ENCODE measurements at places on chromosomes 5 and 9.

DNA sequence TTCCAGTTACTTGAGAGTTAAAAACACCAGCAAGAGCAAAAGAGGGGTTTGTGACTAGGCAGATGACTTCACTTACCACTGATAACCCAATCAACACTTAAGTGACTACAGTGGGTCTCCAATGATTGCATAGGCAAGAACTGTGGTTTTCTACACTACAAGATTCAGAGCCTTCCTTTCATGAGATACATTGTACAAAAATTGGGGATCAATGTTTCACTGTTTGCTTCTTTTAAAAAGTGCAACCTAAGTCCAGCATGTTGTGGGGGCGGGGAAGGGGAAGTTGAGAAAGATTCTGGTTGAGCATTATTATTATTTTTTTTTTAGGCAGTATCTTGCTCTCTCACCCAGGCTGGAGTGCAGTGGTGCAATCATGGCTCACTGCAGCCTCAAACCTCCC lies 3.6 kb downstream of the IQGAP2 start:
- no peak for DNase-seq

DNA sequence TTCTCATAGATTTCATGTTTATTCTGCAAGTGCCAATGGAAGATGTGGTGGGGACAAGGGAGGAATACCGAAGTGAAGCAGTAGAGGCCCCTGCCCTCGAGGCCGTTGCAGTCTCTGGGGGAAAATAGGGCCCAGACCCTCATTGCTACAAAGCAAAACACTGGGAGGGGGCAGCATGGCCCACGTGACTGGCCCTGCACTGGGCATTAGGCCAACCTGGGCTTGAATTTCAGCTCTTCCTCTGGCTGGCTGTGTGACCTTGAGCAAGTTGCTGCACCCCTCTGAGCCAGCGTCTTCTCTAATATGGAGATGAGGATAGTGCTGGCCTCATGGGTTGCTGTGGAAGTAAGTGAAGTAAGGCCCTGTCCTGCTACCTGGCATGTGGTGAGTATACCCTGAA lies 709 bp upstream of the SYNPO start:
- no peak for DNase-seq

DNA sequence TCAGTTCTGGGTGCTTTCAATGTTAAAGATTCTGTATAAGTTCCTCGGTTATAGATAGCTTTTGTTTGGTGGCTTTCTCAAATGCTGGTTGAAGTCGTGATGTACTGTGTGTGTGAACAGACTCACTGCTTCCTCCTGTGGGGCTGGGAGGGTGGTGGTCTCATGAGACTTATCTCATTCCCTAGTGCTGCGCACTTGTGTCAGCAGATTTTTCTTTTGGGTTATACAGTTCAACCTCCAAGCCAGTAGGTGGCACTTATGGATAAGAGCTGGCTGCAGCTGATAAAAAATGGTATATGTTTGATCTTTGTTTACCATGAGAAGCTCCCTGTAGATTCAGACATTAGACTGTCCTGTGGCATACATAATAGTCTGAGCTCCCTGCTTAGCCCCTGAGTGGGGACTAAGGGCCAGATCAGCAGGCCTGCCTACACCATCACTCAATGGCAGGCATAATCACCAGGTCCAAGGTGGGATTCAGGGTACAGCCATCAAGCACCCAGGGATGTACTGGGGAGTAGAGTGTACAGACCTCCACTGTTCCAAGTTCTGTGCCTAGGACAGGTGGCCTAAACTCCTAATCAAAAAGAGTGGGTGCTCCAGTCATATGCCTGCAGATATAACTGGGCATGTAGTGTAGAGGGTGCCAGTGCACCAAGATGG lies 174.2 kb downstream of the OXCT1 start:
- DNase-seq: no peak

GRCh38 chr5:77991084-77991483 lies 214.9 kb upstream of the TBCA start:
- no peak for DNase-seq

DNA sequence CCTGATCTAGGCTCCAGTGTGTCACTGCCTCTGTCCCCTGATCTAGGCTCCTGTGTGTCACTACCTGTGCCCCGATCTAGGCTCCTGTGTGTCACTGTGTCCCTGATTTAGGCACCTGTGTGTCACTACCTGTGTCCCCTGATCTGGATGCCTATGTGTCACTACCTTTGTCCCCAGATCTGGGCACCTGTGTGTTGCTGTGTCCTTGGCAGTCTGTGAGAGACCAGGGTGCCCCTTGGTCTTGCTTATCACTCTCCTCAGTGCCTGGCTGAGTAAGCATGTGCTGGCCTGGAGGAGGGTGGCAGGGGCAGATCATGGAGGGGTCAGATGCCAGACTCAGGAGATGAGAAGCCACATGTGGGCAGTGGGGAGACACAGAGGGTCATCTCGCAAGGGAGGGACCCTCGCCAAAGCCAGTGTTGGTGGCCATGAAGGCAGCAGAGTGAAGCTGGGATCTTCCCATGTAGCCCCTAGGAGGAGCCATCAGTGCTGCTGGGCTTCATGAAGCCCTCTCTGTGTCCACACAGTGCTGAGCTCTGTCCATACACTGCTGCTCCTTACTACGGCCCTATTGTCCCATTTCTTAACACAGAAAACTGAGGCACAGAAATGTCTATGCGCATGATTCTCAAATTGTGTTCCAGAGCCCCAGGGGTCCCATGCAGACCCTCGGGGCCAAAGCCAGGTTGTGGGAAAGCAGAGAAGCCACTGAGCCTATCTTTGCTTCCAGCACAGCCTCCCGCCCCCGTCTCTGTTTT lies 15.5 kb downstream of the OLFML2A start:
- DNase-seq: no peak

GRCh38 chr9:137691646-137692351 lies 73.0 kb downstream of the EHMT1 start:
- DNase-seq: no peak

- no peak for DNase-seq
These were observed 551.9 kb upstream of the DMAC1 start for GRCh38 chr9:8351436-8351835.

GRCh38 chr5:136020383-136021015 lies 8.3 kb upstream of the TGFBI start:
- DNase-seq: no peak

- no peak for DNase-seq
These were observed 341.6 kb downstream of the ZNF608 start for GRCh38 chr5:124404796-124405195.

DNA sequence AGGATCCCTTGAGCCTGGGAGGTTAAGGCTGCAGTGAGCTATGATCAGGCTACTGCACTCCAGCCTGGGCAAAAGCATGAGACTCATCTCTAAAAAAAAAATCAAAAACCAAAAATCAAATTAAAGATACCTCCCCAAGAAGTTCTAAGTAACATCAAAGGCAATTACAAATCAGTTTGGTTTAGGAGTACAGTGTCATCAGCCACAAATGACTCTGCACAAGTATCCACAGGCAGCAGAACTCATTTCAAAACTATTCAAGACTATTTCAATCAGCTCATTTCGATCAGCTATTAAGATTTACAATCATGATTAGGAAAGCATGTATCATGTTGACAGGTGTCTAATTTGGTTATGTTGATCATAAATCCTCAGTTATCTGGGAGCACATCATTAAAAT lies 19.1 kb downstream of the TRMO start:
- no peak for DNase-seq

DNA sequence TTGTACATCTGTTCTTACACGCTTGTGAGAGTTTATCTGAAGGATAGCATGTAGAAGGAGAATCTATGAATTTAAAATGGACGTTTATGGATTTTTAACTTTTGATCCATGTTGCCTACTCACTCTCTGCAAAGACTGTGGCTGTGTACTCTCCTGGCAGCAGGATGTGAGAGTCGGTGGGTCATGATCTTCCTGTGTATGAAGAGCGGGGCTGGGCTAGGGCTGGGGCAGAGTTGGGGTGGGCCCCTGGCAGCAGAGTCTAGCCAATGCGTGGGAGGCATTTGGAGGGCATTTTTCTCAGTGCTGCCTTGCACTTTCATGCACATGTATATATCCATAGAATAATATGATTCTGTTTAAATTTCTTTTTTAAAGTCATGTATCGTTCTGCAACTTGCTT lies 24.0 kb upstream of the DAB2IP start:
- DNase-seq: no peak

DNA sequence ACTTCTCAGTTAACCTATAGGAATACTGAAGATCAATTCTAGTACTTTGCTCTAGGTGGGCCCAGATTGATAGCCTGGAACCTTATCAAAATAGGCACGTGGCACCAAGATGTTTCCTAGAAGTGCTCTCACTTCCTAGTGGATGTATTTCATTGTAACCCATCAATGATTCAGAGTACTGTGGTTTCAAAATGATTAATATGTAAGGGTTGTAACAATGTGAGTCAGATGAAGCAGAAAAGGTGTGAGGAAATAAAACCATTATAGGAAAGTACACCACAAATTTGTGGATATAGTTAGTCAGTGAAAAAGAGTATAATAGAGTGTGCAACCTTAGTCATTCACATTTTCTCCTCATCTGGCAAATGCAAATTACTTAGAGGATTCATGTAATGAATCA lies 177.3 kb upstream of the FST start:
- DNase-seq: no peak

DNA sequence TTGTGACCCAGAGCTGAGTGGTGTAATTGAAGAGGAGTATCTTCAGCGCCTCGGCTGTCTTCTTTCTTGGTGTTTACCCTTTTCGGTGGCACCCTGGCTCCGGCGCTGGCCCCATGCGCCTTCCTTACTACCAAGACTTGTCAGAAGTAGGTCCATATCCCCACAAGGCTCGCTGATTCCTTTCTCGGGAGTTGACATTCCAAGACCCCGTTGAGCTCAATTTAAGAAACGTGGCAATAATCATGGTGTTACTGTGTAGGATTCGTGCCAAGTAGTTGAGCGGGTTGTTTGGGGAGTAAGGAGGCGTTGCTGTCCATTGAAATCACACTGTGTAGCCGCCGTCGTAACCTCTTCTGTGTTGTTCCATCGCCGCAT lies 795 bp downstream of the NDUFAF2 start:
- no peak for DNase-seq

GRCh38 chr9:105887679-105888078 lies 193.3 kb downstream of the TMEM38B start:
- DNase-seq: no peak

- no peak for DNase-seq
These were observed 208.5 kb upstream of the PLPPR1 start for GRCh38 chr9:100819980-100820379.

GRCh38 chr5:160461378-160461777 lies 39.7 kb downstream of the PTTG1 start:
- no peak for DNase-seq

DNA sequence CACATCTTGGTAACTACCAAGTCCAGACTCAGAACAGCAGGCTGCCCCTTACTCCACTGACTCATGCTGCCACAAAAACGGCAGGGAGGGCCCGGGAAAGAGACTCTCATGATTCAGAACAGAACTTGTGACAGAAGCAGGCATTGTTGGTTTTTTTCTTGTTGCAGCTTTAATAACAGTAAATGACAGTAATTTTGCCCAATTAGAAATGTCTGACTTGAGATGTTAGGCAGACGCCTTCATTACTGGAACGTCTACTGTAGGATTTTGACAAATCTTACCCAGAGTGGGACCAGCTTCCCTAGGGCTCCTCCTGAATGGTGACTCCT lies 77.9 kb downstream of the SEMA5A start:
- no peak for DNase-seq

- no peak for DNase-seq
These were observed 170.0 kb upstream of the RASA1 start for GRCh38 chr5:87097664-87098063.

DNA sequence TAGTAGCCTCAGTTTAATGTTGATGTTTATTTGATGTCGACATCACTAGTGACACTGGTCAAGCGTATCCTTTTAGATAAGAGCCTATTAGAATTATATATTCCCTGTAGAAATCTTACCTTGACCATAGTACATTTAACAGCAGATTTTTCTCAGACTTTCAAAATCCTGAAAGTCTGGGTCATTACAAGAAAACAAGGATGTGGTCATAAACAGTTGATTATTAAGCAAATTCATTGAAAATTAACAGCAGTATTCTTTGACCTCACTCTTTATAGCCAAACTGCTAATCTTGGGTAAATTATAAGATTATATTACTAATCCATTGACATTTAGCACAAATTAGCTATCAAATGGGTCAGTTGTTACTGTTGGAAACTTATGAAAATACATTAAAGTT lies 83.4 kb downstream of the GHR start:
- no peak for DNase-seq

GRCh38 chr9:95649801-95650213 lies 133.0 kb upstream of the PTCH1 start:
- DNase-seq: no peak

- DNase-seq: no peak
These were observed 545.4 kb upstream of the TLE4 start for GRCh38 chr9:79026316-79026715.
